ENCODE measurements at places on chromosomes 2 and 18.

- DNase-seq: no peak
Measured at GRCh38 chr18:74395648-74396154, 61.4 kb downstream of the DIPK1C start.

DNA sequence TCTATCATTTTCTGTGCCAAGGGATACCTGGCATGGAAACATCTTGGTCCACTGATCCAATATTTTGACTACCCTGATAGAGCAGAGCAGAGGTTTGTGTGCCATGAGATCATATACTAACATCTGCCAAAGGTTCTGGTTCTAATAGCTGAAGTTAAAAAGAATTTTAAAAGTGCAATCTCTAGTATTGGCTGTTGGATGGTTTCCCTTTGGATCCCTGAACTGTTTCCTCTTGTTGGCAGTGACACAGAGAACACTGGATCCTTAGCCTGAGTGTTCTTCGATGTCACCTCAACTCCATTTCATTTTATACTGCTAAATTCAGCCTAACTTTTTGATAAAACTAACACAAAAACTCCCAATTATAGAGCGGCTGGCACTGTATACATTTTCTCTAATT lies 169.3 kb upstream of the FBXO11 start:
- no peak for DNase-seq

GRCh38 chr18:31666055-31666454 lies 18.3 kb downstream of the B4GALT6 start:
- DNase-seq: no peak

- DNase-seq: no peak
Measured at GRCh38 chr2:101609433-101609832, 88.1 kb upstream of the MAP4K4 start.

- DNase-seq: no peak
Measured at GRCh38 chr2:179137200-179137759, 87.3 kb upstream of the CCDC141 start.

All from stimulated activated naive CD4-positive, alpha-beta T cell treated with Interleukin-2 at 50 U/mL for 16 hours (primary cell).